NCI-H1417 (cell line): ENCODE measurements at places on chromosomes 5 and 9.

DNA sequence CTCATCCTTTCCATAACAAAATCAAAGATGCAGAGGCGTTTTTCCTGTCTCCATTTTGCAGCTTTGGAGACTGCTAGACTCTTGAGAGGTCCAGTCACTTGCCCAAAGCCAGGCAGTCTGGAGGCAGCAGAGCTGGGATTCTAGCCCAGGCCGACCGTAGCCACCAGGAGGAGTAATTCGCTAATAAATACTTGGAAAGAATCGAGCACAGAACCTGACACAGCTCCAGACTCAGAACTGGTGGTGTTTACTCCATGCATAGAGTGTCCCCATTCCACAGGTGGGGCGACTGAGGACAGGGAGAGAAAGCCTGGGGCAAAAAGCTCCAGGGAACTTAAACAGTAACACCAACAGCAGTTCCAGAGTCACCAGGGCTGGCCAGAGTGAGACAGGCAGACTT lies 10.7 kb upstream of the CERCAM start:
- DNase-seq: peak; percentile 22

DNA sequence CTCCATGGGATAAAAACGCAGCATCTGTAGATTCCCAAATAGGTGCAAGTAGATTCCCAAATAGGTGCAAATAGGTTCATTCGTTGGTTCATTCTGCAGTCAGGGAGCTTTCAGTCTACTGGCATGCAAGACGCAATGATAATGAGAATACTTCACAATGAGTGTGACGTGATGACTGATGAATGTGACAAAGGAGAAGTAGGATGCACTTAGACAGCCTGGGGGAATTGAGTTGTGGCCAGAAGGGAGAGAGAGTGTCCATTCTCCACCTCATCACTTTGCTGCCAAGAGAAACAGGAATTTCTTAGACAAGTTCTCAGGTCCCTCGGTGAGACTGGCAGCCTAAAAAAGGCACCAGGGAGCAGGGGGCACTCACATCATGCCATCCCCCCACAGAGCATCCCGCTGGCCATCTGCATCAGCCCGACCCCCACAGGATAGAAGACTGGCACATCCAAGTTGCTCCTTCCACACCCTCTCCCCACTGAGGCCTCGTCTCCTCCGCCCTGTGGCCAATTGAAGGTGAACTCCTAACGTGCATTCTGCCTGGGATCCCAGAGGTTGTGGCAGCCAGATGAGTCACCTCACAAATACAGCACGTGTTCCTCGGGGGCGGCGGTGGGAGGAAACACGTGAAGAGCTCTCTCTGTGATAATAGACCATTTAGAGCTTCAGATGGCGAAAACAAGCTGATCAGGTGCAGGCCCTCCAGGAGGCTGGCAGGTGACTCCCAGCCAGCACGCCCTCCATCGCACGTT lies 19.9 kb upstream of the KCNIP1 start:
- DNase-seq: no peak

DNA sequence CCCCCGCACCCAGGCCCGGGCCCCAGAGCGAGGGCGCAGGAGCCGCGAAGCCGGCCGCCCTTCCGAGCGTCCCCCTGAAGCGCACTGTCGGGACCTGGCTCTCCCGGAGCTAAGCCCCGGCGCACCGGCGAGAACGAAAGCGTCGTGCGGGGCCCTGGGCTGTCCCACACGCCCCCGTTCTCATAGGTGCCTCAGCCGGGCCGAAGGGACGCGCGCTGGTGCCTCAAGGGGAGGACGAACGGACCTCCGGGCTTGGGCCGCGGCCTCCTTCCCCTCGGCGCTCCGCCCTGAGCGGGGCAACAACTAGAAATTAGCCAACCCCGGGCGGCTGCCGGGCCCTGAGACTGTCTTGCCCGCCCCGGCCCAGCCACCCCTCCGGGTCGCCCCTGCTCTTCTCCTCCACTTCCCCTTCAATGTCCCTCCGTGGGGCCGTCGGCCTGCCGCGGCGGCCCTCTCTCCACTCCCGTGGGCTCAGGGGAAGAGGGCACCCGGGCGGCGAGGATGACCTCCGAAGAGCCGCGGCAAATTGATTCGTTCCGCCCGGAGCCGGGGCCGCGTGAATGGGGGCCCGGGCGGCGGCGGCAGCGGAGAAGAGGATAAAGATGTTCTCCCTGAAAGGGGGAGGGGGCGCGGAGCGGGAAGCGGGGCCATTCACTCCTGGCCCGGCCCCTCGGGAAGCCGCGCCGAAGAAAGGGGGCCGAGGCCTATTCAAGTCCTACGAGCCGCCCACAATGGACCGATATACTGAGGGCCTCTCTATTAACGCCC lies 3.5 kb upstream of the PRDM12 start:
- DNase-seq: no peak

DNA sequence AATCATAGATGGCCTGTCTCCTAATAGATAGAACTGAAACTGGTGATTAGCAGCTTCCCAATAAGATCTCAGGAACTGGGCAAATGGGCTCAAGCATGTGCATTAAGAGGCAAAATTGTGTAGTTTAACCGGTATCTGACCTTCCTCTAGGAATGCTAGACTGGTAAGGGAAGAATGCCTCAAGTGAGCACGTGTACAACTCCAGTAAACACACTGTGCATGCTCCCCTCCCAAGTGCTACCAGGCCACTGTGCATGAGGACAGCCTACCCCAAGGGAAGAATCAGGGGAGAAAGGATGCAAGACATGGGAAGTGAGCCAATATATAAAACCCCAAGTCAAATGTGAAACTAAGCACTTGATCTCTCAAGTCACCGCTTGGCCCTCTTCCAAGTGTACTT lies 1157.4 kb upstream of the CDH18 start:
- no peak for DNase-seq

- DNase-seq: no peak
Observed at GRCh38 chr9:70477146-70477745, 62.8 kb upstream of the KLF9 start.

DNA sequence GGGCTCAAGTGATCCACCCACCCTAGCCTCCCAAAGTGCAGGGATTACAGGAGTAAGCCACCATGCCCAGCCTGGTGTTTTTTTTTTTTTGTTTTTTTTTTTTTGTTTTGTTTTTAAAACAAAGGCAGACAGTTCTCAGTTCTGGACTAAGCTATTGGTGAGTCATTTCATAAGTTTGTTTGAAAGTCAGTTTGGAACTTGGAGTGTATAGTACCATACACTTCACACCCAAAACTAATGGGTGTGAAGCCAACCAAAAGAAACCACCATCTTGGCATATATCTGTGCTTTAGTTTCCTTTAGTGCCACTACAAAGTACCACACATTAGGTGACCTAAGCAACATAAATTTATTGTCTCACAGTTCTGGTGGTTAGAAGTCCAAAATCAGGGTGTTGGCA lies 13.4 kb downstream of the MAST4 start:
- no peak for DNase-seq

- no peak for DNase-seq
Observed at GRCh38 chr5:62650197-62650596, 71.6 kb downstream of the LRRC70 start.

DNA sequence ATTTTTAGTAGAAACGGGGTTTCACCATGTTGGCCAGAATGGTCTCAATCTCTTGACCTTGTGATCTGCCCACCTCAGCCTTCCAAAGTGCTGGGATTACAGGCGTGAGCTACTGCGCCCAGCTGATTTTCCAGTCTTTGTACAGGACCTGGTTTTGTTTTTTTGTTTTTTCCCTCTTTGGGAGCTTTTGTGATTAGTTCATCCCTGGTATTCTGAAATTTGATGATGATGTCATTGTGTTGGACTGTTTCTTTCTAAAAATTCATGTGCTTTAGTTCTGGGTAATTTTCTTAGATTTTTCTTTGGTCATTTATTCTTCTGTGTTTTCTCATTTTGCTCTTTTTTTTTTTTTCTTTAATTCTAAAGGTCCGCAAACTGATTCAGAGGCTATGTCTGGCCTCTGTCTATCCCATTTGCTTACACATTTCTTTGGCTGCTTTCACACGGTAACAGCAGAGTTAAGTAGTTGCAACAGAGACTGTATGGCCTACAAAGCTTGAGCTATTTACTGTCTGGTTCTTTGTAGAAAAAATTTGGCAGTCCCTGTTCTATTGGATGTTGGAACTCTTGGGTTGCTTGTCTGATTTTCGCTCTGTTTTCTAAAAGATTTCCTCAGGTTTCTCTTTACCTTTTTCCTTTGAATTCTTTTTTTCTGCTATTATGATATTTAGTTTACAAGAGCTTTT lies 24.8 kb downstream of the STX17 start:
- no peak for DNase-seq

DNA sequence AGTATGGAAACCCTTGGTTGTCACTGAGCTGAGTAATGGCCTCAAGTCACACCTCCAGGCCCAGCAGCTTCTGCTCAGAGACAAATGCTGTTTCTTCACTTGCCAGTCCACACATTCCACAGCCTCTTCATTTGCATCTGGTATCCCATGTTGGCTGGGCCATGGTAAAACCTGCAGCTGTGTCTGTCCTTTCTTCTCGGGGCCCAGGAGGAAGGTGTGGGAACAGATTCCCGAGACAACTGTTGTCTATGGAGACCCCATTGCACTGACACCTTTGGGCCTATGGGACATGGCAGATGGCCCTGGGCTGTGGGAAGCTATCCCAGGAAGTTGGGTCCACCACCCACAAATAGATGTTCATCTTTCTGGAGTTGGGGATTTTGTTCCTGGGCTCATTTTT lies 85.1 kb downstream of the MACROH2A1 start:
- DNase-seq: no peak

- no peak for DNase-seq
Observed at GRCh38 chr5:2921176-2921575, 169.7 kb upstream of the IRX2 start.

DNA sequence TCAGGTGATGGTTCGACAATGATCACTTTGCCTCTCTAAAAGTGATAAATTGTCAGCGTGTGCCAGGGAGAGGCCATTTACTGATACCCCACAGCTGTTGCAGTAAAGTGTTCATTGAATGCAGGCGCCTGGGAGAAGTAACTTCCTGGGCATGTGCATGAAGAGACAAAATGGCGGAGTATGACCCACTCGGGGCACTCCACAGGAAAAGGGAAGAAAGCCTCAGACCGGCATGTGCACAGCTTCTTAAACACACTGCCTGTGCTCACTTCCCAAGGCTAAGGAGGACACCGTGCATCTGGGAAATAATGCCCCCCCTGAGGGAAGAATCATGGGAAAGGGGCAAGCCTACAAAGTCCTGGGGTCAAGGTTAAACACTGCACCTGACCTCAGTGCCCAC lies 329.5 kb downstream of the ICE1 start:
- peak; percentile 6 for DNase-seq
